Stimulated activated CD8-positive, alpha-beta memory T cell treated with anti-CD3 and anti-CD28 coated beads, Interleukin-4, amount 100 ng/mL, for 1 hour (primary cell): ENCODE measurements at places on chromosomes 12 and 14.

DNA sequence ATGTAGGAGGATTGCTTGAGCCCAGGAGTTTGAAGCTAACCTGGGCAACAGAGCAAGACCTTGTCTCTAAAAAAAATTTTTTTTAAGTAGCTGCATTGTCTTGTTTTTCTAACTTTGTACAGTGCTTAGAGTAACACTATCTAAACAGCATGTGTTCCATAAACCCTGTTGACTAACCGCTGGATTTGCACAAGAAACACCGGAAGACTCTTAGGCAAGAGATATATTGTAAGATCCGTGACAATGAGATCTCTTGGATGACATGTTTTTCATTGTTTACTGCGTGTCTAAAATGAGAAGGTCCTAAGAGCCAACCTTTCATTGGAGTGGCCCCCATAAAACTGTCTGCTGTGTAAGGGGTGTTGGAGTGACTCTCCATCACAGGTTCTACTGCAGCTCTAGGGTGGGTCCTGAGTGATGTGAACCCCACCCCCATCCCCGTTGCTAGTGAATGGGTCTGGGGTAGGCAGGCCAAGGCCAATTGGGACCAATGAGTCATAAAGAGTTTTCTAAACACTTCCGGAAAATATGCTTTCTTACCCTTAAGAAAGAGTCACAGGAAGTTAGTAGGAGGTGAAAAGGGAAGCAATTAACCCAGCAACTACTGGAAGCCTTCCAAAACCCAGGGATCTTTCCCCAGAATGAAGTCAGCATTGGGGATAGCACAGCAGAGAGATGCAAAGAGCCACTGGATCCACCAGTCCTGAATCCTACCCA is 24.3 kb upstream of the PCNX1 start:
- DNase-seq: no peak

GRCh38 chr12:20572451-20572850 is 122.7 kb upstream of the SLCO1C1 start:
- no peak for DNase-seq

GRCh38 chr12:110316861-110317260 is 35.8 kb downstream of the ATP2A2 start:
- DNase-seq: no peak

- no peak for DNase-seq
These were observed 236.6 kb upstream of the CCDC196 start for GRCh38 chr14:66249544-66249943.

- no peak for DNase-seq
These were observed 94.5 kb upstream of the MON2 start for GRCh38 chr12:62372134-62372533.

GRCh38 chr14:37623426-37623951 is 28.1 kb downstream of the TTC6 start:
- no peak for DNase-seq

GRCh38 chr14:34766606-34767005 is 52.2 kb upstream of the CFL2 start:
- DNase-seq: no peak

- no peak for DNase-seq
These were observed 5.8 kb upstream of the PUS1 start for GRCh38 chr12:131923260-131923659.

DNA sequence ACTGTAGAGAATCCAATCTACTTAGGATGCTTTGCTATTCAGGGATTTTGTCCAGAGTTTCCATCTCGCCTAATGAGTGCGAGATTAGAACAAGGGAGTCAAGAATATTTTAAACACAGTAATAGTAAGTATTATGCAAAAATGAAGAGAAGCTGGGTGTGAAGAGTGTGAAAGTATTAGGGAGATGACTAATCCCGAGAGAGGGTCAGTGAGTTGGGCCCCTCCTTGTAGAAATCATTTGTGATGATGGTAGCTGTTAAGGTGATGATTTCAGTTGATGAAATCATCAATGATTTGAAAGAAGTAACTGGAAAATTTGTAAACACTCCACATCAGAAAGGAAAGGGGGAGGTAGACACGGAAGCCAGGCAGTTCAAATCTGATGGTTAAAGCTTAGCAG is 478.9 kb upstream of the MGAT4C start:
- no peak for DNase-seq

DNA sequence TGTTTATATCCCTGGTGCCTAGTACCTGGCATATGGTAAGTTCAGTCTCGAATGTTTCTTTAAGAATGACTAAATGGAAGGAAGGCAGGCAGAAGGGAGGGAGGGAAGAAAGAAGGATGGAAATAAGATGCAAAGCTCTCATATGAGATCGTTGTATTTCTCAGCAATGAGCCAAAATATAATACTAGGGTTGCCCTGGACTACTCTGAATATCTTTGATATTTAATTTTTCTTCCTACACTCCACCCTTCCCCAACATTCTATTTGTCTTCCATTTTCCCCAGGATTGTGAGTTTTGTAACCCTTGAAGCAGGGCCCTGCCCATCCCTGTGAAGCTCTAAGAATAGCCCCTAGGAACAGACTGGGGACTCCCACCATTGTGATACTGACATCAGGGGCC is 43.9 kb downstream of the GUCY2C start:
- DNase-seq: no peak

- no peak for DNase-seq
These were observed 345.8 kb downstream of the RPS29 start for GRCh38 chr14:49240383-49240782.

- DNase-seq: no peak
These were observed 397.9 kb upstream of the ATP2B1 start for GRCh38 chr12:90106568-90106967.

- no peak for DNase-seq
These were observed 223.0 kb downstream of the DUSP6 start for GRCh38 chr12:89129167-89129870.

DNA sequence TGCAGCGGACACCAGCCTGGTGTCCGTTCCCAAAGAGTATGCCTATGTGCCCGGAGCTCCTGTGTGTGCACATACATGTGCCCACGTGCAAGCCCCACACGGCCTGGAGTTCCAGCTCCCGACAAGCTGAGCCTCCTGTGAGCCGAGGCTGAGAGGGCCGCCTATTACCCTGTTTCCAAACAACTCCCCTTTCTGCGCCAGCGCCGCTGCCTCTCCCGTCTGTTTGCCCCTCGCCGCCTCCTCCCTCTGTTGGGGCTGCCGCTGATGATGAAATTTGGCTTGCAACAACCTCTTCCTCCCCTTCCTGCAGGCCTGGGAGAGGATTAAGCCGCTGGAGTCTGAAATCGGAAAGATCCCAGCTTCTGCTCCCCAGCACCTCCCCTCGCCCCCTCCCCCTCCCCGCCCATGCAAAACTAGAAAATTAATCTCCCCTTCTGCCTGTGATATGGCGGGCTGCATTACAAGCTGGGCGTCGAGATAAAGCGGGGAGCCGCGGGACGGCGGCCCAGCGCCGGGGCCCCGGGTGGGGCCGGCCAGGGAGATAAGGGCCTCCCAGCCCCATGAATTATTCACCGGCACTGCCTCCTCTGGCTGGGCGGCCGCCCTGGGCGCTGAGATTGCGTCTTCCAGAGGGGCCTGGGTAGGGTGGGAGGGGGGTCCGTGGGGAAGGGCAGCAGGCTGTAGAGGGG is 6.8 kb upstream of the ASIC1 start:
- no peak for DNase-seq

DNA sequence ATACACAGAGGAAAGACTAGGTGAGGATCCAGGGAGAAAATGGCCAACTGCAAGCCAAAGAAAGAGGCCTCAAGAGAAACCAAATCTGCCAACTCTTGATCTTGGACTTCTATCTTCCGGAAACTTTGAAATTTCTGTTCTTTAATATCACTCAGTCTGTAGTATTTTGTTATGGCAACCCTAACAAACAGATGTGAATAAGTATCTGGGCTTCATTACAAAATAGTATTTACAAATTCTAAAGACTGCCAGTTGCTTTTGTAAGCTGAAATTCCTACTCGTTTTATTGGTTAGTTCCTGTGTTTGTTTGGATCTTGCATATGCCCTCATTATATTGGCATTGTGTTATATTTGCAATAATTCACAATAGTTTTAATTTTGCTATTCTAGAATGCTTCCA is 143.2 kb upstream of the USP15 start:
- no peak for DNase-seq

DNA sequence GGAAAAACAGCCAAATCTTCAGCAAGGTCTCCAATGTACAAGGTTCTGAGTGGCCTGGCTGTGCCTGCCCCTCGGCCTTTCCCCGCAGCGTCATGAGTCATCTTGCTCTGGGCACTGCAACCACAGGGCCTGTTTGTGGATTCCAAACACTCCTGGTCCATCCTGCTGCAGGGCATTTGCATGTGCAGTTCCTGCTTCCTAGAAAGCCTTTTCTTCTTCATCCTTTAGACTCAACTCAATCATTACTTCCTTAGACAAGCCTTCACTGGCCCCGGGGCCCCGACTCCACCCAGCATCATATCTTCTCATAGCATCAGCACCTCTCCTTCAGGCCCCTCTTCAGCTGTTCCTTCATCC is 101.8 kb upstream of the EGLN3 start:
- DNase-seq: no peak

DNA sequence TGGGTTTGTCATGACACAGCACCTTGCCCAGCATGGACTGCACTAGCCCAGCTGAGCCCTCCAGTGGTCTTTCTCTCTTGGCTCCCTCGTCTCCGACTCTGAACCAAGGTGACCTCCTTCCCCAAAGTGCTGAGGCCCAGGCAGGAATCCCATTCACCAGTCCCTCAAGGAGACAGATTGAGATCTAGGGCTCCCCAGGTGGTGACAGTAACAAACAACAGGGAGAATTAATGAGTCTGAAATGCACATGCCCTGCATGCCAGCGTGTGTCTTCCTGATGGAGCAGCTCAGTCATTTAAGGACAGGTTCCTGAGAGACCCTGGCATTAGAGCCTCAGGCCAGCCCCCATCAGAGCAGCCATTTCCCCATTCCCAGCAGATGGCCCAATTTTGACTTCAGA is 51.4 kb upstream of the OAS1 start:
- no peak for DNase-seq

DNA sequence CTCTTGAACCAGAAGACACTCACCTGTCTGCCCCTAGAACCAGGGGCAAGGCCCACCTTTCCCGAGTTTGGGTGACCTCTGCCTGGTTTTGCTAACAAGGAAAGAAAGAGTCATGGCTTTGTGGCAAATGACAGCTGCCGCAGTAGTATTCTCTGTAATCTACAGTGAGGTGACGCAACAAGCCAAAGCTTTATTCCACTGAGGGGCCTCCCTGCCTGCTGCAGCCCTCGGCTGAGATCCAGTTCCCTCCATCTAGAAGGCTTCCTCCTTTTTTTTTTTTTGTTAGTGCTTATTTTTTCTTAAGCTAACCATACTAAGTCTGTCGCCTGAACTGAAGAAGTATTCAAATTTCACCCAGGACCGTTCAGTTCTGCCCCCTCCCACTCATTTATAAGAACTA is 142.3 kb upstream of the TMCC3 start:
- no peak for DNase-seq

DNA sequence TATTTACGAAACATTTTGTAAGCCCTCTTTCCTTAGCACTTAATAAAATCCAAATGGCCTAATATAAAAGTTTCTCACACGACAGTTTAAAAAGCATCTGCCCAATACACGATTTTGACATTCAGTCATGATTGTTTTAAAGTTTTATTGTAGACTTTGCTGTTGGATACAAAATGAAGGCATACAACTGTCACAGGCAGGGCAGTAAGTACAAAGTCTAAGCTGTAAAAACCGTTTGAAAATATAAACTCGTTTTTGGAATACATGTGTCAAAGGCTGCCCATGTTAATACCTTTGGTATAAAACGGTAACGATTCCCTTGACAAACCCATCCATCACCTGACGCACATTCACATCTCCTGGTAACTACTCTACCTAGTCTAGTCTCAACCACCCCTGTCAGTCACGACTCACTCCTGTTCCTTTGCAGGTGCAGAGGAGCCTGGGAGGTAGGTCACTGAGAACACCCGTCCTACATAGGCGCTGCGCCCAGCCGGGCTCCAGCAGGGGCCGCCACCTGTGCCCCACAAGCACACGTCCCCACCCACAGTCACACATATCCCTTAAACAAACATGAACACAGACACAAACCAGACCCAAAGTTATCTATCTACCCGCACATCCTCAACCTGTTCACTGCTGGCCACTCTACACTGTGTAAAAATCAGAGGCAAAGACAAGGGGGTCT is 27.1 kb downstream of the KCTD10 start:
- DNase-seq: no peak
